CD14-positive monocyte (primary cell): ENCODE measurements at places on chromosomes 5 and 9. TPM values are rescaled to one million over a fixed set of nuclear protein-coding genes. Genes with fewer than 3 reads are reported as not detected.

Gene TLX3
- polyA plus RNA-seq: not detected

Gene CCL27
- polyA plus RNA-seq: not detected

Gene EIF4E1B
- not detected for polyA plus RNA-seq

Gene CTXN3
- not detected in 2 replicates for polyA plus RNA-seq

Gene CTSL
- polyA plus RNA-seq: 28.3 TPM

Gene SIL1
- 25.4 and 50.7 TPM in 2 replicates for polyA plus RNA-seq

Gene TMOD1
- 0.81 TPM for polyA plus RNA-seq

Gene PCDHGC4
- not detected for polyA plus RNA-seq

Gene TSSK1B
- not detected for polyA plus RNA-seq

Gene SNAPC4
- 0.59 TPM for polyA plus RNA-seq

Gene OTP
- polyA plus RNA-seq: not detected

Gene ECM2
- polyA plus RNA-seq: not detected

Gene VCAN
- polyA plus RNA-seq: 844 TPM

Gene CARD9
- 34.3 TPM for polyA plus RNA-seq

Gene GABRP
- polyA plus RNA-seq: not detected

Gene TUSC1
- polyA plus RNA-seq: 0.87 TPM

Gene ACTBL2
- not detected in 2 replicates for polyA plus RNA-seq

Gene CAPSL
- not detected for polyA plus RNA-seq

Gene IL3
- polyA plus RNA-seq: not detected

Gene KIF24
- 0.31 TPM for polyA plus RNA-seq

Gene IRX1
- polyA plus RNA-seq: not detected in 2 replicates

Gene NHP2
- 139 TPM for polyA plus RNA-seq

Gene LAMC3
- polyA plus RNA-seq: not detected

Gene NR5A1
- polyA plus RNA-seq: not detected

Gene CCIN
- 0.35 TPM for polyA plus RNA-seq

Gene BARHL1
- polyA plus RNA-seq: not detected

Gene ZBTB6
- 1.7 TPM for polyA plus RNA-seq

Gene GPR151
- polyA plus RNA-seq: not detected

Gene KIAA1958
- polyA plus RNA-seq: 1.9 TPM

Gene SPACA9
- polyA plus RNA-seq: 0.95 TPM

Gene CXCL14
- 0.07 TPM in 1 of 2 replicates, not detected in the other for polyA plus RNA-seq

Gene NRG2
- polyA plus RNA-seq: 0.01 and 0.03 TPM in 2 replicates

Gene PCDHA11
- polyA plus RNA-seq: not detected in 2 replicates

Gene BTNL9
- not detected for polyA plus RNA-seq

Gene TEK
- polyA plus RNA-seq: not detected

Gene SPOCK1
- 2.1 TPM for polyA plus RNA-seq
